Stimulated activated CD8-positive, alpha-beta memory T cell treated with anti-CD3 and anti-CD28 coated beads, Interleukin-15, amount 100 ng/mL, for 24 hours (primary cell): ENCODE measurements at places on chromosomes 11 and 22.

DNA sequence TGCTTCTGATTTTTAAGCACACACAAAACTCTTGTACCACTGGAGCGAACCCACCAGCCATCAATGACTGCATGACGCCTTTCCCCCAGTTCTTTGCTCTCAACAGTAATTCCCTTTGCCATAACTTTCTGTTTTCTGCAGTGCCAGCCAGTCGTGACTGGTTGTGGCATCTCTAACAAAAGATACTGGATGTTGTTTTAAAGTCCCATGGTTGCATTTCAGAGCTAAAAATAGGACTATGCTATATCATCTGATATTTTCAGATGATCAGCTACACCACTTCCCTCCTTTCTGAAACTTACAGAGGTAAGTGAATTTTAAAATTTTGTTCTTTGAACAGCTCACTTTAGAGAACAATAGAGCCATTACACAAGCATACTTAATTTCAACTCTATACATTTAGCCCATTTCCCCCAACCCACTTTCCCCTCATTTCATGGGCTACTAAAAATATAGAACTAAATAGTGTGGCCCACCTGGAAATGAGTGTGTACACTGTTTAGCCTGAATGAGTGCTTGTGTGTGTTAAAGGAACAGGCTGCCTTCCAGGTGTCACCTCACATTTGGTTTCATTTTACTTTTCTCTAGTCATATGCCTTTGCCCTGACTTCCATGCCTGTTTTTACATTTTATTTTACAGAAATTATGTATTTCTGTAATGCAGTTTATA lies 136.9 kb upstream of the ZC3H12C start:
- no peak for DNase-seq

GRCh38 chr11:67356387-67356863 lies 3.1 kb upstream of the POLD4 start:
- DNase-seq, result no peak

DNA sequence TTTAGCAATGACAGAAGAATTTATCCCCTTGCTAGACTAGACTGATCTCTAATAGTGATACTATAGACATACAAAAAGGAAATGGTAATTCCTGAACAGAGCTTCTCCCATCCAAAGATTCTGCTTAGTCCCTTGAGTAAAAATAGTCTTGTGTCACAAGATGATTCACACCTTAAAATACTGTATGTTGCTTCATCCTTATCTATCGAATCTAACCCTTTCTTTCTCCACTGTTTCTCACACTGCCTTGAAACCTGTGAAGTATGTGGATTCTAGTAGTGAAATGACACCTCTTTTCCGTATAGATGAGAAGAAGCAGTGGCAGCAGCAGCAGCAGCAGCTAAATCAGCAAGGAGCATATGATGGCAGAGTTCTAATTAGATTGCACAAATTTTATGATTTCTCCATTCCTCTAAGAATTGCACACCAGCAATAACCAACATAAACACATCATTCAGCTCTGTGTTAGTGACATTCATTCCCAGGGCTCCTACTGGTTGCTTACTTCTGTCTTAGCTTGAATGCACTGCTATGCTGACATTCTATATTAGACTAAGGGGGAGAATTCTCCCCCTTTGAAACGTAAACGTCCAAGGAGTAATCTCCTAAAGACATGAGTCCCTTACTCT lies 14.6 kb downstream of the KCNA4 start:
- DNase-seq, result no peak

DNA sequence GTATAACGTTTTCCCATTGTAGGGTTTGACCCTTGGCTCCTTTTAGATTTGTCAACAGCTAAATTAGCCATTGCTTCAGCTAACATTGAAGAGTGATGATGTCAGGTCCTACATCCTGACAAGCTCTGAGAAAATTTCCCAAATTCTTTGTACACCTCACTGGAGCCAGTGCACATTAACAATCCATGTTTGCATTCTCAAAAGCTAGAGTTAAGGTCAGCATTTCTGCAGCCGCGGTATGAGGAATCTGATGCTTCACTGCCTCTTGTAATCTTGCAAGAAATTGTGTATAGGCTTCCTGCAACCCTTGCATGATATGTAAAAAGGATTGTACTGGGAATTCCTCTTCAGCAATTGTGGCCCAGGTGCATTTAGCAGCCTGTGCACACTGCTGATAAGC lies 33.1 kb upstream of the NCAM1 start:
- no peak for DNase-seq

- no peak for DNase-seq
Measured at GRCh38 chr11:73298233-73298632, 9.8 kb upstream of the ARHGEF17 start.

DNA sequence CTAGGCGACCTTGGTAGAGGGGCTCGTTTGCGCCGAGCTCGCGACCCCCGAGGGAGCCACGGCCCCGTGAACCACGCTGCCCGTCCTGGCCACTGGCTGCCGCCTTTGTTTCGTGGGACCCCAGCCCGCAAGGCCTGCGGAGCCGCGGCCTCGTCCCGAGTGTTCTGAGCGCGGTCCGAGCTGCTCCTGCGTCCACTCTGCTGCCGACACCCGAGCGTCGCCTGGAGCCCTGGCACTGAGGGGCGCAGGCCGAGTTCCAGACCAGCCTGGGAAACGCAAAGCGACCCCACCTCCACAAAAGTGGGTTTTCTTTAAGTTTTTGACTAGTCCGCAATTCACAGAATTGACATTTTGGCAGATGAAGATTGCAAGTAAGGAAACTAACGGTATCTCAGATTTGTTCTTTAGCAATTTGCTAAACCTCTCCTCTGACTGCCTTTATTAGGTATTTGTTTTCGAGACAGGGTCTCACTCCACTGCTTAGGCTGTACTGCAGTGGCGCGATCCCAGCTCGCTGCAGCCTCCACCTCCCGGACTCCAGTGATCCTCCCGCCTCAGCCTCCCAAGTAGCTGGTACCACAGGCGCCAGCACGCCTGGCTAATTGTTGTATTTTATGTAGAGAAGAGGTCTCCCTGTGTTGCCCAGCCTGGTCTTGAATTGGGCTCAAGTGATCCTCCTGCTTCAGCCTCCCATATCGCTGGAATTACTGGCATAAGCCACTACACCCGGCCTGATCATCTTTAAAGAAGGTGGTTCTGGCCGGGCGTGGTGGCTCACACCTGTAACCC lies 879 bp upstream of the RNH1 start:
- DNase-seq, result no peak
